ENCODE measurements at places on chromosomes 3 and 15. TPM values are rescaled to one million over a fixed set of nuclear protein-coding genes. Genes with fewer than 3 reads are reported as not detected.

The HLTF gene
- 18.8 TPM for total RNA-seq

The SEC22A gene
- 18.7 TPM for total RNA-seq

The LRRC3B gene
- not detected for total RNA-seq

The OR5K2 gene
- total RNA-seq = not detected

The MUSTN1 gene
- total RNA-seq = 0.35 TPM

The SLC26A6 gene
- 17.5 TPM for total RNA-seq

The GOLGA8G gene
- total RNA-seq = not detected

The PYGO1 gene
- total RNA-seq = 5.6 TPM

The STIMATE gene
- 5.9 TPM for total RNA-seq

The ACP3 gene
- total RNA-seq = not detected

The PLSCR4 gene
- total RNA-seq = 8.1 TPM

The ZNF80 gene
- not detected for total RNA-seq

The ERC2 gene
- total RNA-seq = not detected

The GPR160 gene
- total RNA-seq = 1.7 TPM

All from A549 treated with GW870086 at 1 μM for 4 hours (cell line).